Effector memory CD8-positive, alpha-beta T cell (primary cell): ENCODE measurements at places on chromosomes 4 and X.

GRCh38 chrX:153974726-153975286 lies 2.3 kb downstream of the TMEM187 start:
- DNase-seq = no peak

DNA sequence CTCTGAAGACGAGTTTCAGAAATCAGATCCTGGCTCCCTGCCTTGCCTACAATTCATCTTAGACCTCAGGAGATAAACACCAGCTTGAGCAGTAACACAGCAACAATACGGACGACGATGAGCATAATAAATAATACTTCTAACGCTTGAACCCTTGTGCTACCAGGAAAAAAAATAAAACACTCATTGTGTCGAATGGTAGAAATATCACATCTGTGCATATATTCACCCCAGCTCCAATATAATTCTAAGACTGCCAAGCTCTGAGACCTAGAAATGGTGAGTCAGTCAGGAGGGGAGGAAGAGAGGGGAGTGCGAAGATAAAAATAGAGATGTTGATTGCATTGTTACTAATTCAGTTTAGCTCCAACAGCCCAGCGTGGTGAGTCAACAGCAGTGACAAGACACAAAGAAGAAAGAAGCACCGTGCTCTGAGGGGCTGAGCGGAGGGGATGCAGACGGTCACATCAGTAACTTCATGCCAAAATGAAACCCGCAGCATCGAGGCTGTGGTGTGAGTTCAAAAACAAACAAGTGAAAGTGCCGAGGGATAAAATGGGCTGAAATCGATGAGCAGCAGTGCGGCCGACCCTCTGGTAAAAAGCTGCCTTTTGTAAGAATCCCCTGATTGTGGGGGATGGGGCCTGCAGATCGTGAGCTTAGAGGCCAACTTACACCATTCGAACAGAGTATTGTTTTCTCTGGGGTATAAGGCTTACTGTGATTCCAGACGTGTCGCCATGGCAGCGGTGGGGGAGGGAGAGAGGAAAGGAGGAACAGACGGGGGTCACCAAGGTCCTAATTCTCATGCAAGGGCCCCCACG lies 150.4 kb downstream of the MGST2 start:
- no peak for DNase-seq

DNA sequence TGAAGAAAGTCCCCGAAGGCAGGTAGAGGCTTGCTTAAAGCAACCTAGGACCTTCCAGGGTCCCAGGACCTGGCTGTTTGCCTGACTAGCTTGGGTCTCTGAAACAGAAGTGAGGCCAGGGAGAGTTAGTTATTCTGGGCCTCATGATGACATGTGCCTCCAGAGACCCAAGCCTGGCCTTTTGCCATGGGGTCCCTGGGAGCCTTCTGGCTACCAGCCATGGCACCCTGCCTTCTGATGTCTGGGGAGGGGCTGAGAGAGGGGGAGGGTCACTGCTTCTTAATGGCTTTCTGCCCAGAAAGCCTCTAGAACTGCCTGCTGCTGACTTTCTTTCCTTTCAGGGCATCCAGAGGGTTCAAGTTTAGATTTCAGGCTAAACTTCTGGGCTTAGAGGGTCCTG lies 1.0 kb upstream of the STARD8 start:
- no peak for DNase-seq

GRCh38 chr4:32454482-32454881 lies 1734.3 kb downstream of the PCDH7 start:
- DNase-seq = no peak

- no peak for DNase-seq
These were observed 65.8 kb downstream of the TEC start for GRCh38 chr4:48203819-48204218.

DNA sequence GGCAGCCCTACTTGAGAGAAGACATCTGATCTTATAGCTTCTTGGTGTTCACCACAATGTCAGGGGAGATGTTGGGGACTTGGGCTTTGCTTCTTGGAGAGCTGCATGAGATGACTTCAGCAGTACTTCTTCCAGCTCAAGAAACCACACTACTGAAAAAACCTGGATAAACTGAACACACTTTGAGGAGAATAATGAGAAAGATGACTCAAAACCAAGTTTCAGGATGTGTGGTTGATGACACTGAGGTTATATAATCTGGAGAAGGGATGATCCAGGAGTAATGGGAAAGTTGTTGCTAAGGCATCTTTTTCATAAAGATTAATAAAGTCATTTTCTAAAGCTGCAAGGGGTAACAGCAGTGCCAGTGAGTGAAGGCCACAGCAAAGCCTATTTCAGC lies 58.4 kb upstream of the PNPLA4 start:
- DNase-seq = no peak
